Inflammatory macrophage treated with lipopolysaccharide for 4 hours (primary cell): ENCODE measurements at places on chromosomes 6 and 20.
A peak's percentile ranks its signal among the peaks of the same experiment; 100 is the strongest.

DNA sequence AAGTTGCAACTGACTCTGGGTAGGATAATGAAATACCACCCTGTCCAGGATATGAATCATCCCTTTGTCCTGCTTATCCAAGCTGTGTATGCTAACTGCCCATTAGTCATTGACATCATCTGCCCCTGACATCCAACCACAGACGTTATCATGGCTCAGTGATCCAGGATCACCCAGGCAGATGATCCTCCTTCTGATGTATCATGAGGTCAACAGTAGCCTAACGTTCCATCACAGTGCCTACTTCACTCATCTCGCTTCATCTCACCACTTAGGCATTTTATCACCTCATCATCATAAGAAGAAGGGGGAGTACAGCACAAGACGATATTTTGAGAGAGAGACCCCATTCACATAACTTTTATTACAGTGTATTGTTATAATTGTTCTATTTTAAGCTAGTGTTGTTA lies 13.4 kb upstream of the BTN3A2 start:
- peak; percentile 87 for DNase-seq

- DNase-seq: no peak
Observed at GRCh38 chr6:157276134-157276532, 47.2 kb downstream of the TMEM242 start.

- DNase-seq: no peak
Observed at GRCh38 chr6:129215916-129216520, 333.1 kb downstream of the LAMA2 start.

DNA sequence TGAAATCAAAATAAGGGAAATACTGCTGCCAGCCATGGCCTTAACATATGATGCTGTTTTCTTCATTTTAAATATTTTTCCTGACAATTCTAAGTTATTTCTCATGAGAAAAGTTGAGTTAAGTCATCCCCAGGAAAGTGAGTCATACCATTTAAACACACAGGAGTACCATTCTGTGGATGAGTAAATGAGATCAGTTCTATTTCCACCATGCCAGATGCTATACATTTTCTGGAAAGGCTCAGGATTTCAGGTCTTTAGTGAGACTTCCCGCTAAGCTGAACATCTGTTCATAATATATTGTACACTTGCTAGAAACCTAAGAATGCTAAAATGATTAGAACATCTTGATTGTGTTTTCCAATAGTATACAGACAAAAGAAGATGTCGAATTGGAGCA lies 256.2 kb upstream of the MANEA start:
- DNase-seq: no peak

DNA sequence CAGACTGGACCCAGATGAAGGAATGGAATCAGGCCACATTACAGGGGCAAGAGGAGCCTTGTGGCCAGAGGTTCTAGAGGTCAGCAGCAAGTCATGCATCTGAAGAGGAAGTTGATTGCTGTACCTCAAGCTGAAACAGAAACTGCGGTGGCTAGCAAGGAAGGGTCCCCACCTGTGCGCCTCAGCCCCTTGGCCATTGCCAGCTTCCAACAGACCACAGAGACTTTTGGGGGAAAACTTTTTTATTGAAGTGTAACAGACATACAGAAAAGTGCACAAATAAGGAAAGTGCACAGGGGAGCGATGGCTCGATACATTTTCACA lies 26.8 kb upstream of the SLC9A8 start:
- peak; percentile 66 for DNase-seq

- DNase-seq: no peak
Observed at GRCh38 chr6:88663801-88664200, 299.6 kb downstream of the RNGTT start.

GRCh38 chr20:59074456-59074855 lies 31.9 kb upstream of the PRELID3B start:
- DNase-seq: no peak

DNA sequence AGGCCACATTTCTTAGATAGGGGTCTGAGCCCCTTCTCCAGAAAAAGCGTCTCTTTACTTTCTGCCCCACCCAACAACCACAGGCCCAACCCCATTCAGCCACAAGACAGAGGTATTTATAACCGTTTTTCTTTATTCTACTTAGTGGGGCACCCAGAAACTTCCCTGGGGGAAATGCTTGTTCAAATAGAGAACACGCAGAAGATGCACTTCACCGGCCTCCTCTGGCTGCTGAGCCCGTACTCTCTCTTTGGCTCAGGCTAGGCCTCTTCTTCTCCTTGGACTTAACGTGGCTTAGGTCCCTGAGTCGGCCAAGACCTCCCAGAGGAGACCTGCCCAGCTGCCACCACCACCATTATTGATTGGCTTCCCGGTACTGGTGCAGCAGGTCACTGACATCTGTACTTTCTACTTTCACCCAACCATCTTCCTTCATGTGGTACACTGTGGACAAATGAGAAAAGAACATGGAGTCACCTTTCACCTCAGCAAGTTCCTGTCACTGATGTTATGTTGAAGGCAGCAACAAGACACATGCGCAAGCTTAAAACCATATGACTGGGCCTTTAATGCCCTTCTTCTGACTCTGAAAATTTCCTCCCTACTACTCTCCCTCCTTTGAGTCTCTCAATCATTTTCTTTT lies 2.2 kb upstream of the TAP2 start:
- no peak for DNase-seq

DNA sequence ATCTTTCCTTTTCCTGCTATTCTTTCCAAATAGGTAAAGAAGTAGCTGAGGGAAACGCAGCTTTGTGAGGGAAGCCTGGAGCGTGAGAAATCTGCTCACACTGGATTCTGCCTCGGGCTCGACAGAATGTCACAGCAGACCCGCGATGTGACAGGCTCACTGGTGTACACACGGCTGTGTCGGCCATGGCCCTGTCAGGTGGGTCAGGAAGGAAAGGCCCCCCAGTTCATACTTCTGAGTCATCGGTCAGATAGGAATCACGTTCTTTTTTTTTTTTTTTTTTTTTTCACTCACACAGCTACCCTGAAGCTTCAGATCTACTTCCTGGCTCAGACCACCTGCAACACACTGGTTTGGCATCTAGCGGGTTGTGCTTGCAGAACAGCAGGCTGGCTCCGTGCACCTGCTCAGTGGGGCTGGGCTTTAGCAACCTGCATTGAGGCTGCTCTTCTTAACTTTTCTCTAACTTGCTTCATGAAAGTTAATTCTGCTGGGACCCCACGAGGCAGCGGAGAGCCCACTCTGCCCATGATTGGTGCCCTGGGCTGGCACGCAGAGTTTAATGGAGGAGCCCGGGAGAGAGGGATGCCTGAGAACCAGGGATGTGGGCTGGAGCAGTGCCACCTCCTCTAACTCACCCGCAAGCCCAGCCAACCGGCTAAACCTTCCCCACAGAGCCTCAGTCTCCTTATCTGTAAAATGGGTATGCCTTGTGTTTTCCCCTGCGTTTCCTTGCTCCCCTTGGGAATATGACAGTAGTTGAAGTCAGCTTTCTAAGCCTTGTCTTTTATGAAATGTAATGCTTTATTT lies 61.5 kb upstream of the FNDC1 start:
- peak; percentile 11 for DNase-seq

- DNase-seq: no peak
Observed at GRCh38 chr6:27545271-27546046, 72.6 kb upstream of the ZNF184 start.

- DNase-seq: no peak
Observed at GRCh38 chr6:12421596-12421995, 131.4 kb downstream of the EDN1 start.

DNA sequence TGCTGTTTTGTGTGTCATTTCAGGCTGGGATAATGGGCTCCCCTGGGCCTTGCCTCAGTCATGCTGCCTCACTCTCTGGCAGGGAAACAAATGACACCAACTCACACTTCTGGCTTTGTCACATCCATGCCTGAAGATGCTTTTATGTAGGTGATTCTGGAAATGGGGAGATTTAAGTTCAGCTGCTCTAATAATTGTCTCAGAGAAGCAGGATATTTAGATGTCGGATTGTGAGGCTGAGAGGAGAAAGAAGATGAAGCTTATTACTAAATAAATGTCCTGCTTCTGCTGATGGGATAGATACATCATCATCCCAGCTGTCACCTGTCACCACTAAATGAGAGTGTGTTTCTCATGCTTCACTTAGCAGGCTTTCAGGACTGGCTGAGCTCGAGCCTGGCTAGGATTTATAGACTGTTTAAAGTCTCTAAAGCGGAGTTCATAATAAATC lies 480.2 kb upstream of the SPTLC3 start:
- DNase-seq: no peak

GRCh38 chr20:63015662-63016361 lies 9.0 kb upstream of the BHLHE23 start:
- DNase-seq: no peak

GRCh38 chr6:159945801-159946392 lies 23.0 kb upstream of the IGF2R start:
- DNase-seq: no peak

- DNase-seq: peak; percentile 92
Observed at GRCh38 chr20:38152175-38152620, 12.9 kb downstream of the TGM2 start.

GRCh38 chr6:43869079-43869710 lies 99.2 kb downstream of the VEGFA start:
- DNase-seq: no peak

DNA sequence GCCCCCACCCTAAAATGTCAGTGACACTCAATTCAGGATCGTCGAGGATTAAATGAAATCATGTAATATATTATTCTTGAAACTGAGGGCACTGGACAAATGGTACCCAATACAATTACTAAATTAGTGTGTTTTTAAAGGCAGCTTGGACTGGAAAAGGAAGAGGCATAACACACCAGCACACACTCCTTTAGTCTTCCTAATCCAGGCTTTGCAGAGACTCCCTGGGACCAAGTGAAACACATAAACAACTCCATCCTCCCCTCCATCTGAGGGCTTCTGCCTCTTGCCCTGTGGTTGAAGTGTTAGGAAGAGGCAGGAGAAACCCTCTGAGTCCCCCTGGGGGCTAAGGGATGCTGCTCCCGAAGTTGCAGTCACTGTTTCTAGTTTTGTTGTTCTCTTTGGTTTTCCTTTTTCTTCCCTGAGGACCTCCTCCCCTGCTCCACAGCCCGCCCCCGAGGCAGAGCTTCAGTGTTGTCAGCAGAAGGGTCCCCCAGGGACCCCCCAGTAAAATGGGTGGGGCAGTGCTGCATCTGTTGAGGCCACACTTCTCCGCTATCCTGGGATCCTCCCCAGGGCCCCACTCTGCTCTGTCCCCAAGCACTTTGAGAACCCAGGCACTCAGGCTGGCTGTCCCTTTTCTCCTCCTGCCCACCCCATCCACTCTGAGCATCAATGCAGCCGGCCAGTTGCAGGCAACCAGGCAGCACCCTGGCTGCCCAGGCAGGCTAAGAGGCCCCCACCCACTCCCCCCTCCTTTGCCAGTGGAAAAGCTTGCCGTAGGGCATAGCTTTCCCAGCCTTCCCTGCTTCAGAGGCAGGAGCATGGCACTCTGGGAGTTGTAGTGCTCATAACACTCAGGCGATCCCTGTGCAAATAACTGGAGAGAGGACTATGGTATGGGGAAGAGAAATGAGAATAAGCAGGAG lies 5.9 kb downstream of the TMEM63B start:
- DNase-seq: no peak

- no peak for DNase-seq
Observed at GRCh38 chr20:38209736-38210405, 44.8 kb upstream of the TGM2 start.

- no peak for DNase-seq
Observed at GRCh38 chr20:11686820-11687543, 230.7 kb upstream of the BTBD3 start.

DNA sequence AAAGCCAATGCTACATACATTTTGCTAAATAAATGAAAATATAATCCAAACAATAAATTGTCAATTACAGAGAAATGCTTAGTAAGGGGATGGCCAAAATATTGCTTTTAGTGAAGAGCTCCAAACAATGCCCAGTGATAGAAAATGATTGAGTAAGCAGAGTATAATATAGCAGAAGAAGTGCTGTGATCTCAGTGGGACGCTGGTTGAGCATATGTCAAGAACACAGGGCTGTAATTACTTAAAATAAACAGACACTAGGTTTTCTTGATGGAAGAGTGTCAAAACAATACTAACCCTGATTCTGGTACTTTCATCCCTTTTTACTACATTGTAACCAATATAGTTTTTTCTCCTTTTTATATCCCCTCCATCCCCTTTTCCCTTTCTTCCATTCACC lies 150.3 kb downstream of the GRIK2 start:
- DNase-seq: no peak

- no peak for DNase-seq
Observed at GRCh38 chr20:51961964-51962761, 159.8 kb upstream of the SALL4 start.
